ENCODE measurements at places on chromosomes 1 and 21. TPM values are rescaled to one million over a fixed set of nuclear protein-coding genes. Genes with fewer than 3 reads are reported as not detected.

Gene AIRE
- polyA plus RNA-seq = 0.80 TPM

Gene LRRC53
- not detected for polyA plus RNA-seq

Gene ALX3
- polyA plus RNA-seq = not detected

Gene CRABP2
- 91.7 TPM for polyA plus RNA-seq

Gene GJA9
- polyA plus RNA-seq = 0.45 TPM

Gene FAM151A
- polyA plus RNA-seq = 38.1 TPM

Gene TEDDM1
- 0.13 TPM for polyA plus RNA-seq

Gene CLDN17
- not detected for polyA plus RNA-seq

Gene CRYAA
- 0.50 TPM for polyA plus RNA-seq

Gene FALEC
- polyA plus RNA-seq = 0.81 TPM

Gene GMEB1
- polyA plus RNA-seq = 16.8 TPM

Gene SH3D21
- 43.2 TPM for polyA plus RNA-seq

Gene ATP1A4
- 0.12 TPM for polyA plus RNA-seq

Gene MARK1
- 8.9 TPM for polyA plus RNA-seq
